ENCODE measurements at places on chromosomes 12 and 14. TPM values are rescaled to one million over a fixed set of nuclear protein-coding genes. Genes with fewer than 3 reads are reported as not detected.

Gene KRT82
- not detected for total RNA-seq

Gene GPD1
- total RNA-seq = 0.87 TPM

Gene OR4Q3
- not detected for total RNA-seq

Gene WNT5B
- total RNA-seq = 0.76 TPM

Gene SERPINA10
- total RNA-seq = not detected

Gene SPRYD4
- 4.5 TPM for total RNA-seq

Gene NGDN
- total RNA-seq = 65.6 TPM

Gene RTL1
- not detected for total RNA-seq

Gene FLVCR2
- 3.2 TPM for total RNA-seq

Gene RPS6KL1
- 10.8 TPM for total RNA-seq

Gene STAC3
- 6.1 TPM for total RNA-seq

Gene GSG1
- total RNA-seq = not detected

Gene PRPF40B
- total RNA-seq = 13.3 TPM

Gene TAS2R7
- not detected for total RNA-seq

Gene OAS3
- total RNA-seq = 29.6 TPM

Gene BHLHE41
- total RNA-seq = not detected

Gene EID3
- 9.4 TPM for total RNA-seq

Gene DMAC2L
- total RNA-seq = 16.2 TPM

Gene SERPINA9
- not detected for total RNA-seq

Gene KRT72
- total RNA-seq = not detected

Gene MON2
- 37.6 TPM for total RNA-seq

Gene GRIN2B
- total RNA-seq = not detected

Gene FOXA1
- total RNA-seq = 0.11 TPM

Gene FAM177A1
- 43.2 TPM for total RNA-seq

Gene RNF212B
- total RNA-seq = not detected

Gene HOXC6
- total RNA-seq = not detected

Gene NOVA1
- 0.25 TPM for total RNA-seq

Gene EPS8
- total RNA-seq = 2.7 TPM

Gene SERPINA12
- total RNA-seq = not detected

Gene CLEC4A
- total RNA-seq = not detected

Gene LRRC10
- not detected for total RNA-seq

Gene GUCY2C
- total RNA-seq = not detected
